ENCODE measurements at places on chromosomes 16 and 17. TPM values are rescaled to one million over a fixed set of nuclear protein-coding genes. Genes with fewer than 3 reads are reported as not detected.
A peak's percentile ranks its signal among the peaks of the same experiment; 100 is the strongest.

DNA sequence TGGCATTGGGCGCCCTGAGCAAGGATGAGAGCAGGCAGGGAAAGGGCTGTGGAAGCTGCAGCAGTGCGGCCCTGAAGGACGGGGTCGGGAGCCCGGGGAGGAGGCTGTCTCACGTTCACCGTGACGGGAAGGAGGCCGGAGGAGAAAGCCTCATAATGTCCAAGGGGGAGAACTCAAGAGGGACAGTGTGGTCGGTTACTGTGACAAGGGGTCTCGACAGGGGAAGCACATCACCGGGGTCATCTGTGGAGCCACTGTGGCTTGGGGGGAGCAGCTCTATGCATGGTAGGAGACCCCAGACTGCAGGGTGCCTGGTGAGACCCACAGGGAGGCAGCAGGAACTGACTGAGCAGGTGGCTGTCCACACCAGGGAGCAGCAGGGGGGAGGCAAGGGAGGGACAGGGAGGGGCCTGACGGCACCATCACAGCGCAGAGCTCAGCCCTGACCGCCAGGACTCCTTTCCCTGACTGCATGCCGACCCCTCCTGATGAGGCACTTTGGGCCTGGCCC is 154.6 kb upstream of the CHMP6 start:
- no peak overlapping the region for H3K27ac ChIP-seq
- no peak for DNase-seq
- no peak overlapping the region for H3K4me3 ChIP-seq
- peaks cover 19% of the 10 kb centered on the region for H3K36me3 ChIP-seq

DNA sequence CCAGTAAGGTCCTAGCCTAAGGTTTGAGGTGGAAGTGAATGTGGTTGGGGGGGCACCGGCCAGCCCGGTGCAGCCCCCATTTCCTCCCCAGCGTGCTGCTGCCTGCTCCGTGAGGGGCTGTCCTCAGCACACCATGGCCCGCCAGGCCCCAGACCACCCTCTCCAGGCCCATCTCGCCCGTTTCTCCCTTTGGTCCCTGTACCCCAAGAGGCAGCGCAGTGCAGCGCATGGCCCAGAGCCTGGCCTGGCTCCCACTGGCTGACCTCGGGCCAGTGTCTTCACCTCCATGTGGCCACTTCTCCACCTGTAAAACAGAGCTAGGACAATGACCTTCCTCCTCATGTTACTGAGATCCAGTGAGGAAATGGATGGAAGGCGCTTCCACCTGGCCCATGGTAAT is 170.0 kb upstream of the GSE1 start:
- H3K27ac ChIP-seq = no peak overlapping the region
- H3K36me3 ChIP-seq = no peaks in the 10 kb centered on the region
- DNase-seq = no peak
- peaks cover 6% of the 10 kb centered on the region for H3K4me1 ChIP-seq
- H3K27me3 ChIP-seq = no peaks in the 10 kb centered on the region

DNA sequence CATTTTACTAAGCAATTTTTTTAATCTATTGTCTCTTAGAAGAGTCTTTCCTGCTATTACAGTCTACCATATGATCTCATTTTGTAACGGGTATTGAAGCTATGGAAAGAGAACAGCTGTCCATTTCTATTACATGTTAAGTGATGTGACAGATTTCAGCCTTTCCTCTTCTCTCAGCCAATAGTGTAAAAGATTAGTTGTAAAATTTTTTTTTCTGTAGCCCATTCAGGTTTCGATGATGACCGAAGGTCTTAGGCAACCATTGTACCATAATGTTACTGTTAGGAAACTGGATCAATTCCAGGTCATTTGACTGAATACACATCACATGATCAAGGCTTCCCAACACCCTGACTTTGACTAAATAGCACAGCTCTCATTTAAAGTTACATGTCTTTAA is 147.6 kb upstream of the HLF start:
- no peaks in the 10 kb centered on the region for H3K27me3 ChIP-seq
- H3K4me1 ChIP-seq = peaks cover 8% of the 10 kb centered on the region
- no peak for DNase-seq
- H3K36me3 ChIP-seq = no peaks in the 10 kb centered on the region

DNA sequence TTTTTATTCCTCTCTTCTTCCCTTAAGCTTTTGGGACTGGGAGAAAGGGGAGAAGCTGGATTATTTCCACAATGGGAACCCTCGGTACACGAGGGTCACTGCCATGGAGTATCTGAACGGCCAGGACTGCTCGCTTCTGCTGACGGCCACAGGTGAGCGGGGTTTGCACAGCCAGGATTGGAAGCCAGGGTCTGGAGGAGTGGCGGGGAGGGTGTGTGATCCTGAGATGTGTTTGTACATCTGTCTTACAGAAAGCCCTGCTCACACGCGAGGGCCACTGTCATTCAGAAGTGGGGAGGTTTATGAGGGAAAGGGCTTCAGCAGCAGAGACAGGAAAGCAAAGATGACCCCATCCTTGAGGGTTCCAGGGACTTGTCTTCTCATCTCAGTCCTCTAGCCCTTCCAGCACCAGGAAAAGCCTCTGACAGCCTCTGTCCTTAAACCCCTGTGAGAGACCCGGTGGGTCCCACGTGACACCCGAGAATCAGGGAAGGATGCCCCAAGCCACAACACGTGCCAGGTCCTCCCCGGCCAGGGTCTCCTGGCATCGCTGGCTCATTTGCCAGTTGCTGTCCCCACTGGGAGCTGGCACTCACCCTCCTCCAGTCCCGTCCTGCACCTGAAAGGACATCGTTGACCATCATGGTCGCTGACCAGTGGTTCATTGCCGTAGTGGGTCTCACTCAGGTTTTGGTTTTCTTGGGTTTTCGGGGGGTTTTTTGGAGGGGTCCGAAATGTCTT is 44.3 kb upstream of the CHMP6 start:
- no peak for DNase-seq
- H3K4me1 ChIP-seq = peaks cover 64% of the 10 kb centered on the region
- H3K4me3 ChIP-seq = no peak overlapping the region
- H3K27me3 ChIP-seq = no peaks in the 10 kb centered on the region
- H3K27ac ChIP-seq = peak overlapping the region; percentile 32

- no peaks in the 10 kb centered on the region for H3K36me3 ChIP-seq
- peaks cover 17% of the 10 kb centered on the region for H3K27me3 ChIP-seq
- H3K27ac ChIP-seq = no peak overlapping the region
- no peak overlapping the region for H3K4me3 ChIP-seq
- no peak for DNase-seq
Observed at GRCh38 chr17:29068818-29069217, 25.9 kb downstream of the PIPOX start.

DNA sequence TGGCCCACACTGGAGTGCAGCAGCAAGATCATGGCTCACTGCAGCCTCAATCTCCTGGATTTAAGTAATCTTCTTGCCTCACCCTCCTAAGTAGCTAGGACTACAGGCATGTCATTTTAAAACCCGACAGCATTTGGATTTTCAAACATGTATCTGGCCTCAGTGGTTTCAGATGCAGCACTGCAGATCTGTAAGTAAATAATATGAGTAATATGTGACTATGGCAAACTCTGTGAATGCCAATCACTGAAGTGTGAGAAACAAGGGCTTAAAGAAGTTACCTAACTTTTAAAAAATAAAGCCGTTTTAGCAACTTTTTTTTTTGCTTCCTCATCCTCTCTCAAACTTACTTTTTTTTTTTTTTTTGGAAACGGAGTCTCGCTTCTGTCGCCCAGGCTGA is 11.9 kb downstream of the CEP20 start:
- DNase-seq = no peak
- peaks cover 66% of the 10 kb centered on the region for H3K4me1 ChIP-seq
- no peak overlapping the region for H3K4me3 ChIP-seq
- no peaks in the 10 kb centered on the region for H3K27me3 ChIP-seq
- H3K36me3 ChIP-seq = peaks cover 26% of the 10 kb centered on the region

DNA sequence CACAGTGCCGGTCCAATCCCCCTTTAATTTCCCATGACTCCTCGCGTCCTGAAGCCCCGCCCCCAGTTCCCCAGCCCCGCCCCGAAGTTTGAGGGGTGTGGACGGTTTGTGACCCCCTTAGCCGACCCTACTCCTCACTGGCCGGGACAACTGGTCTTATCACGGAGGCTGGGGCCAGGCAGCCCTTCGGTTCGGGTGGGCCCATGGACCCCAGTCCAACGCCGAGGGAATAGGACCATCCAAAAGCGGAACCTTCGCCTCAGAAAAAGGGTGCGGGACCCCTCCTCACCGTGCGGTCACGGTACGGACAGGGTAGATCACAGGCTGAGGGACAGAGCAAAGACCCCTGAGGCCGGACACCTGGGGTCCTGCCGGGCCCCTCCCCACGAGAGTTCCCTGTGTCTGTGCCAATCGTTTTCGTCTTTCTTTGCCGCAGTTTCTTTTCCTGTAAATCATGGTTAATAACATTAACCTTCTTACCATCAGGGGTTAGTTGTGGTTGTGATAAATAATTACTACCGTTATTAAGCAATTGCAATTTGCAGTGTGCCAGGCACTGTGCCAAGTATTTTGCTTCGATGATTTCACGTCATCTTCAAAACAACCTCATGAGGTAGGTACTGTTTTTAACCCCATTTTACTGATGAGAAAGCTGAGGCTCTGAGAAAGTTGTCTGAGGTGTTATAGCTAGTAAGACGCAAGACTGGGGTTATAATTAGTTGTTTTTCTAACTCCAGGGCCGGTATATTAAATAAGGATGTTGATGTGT is 543 bp downstream of the TMUB2 start:
- no peaks in the 10 kb centered on the region for H3K27me3 ChIP-seq
- peaks cover 46% of the 10 kb centered on the region for H3K36me3 ChIP-seq
- H3K4me1 ChIP-seq = peaks cover 55% of the 10 kb centered on the region
- H3K4me3 ChIP-seq = peak overlapping the region; percentile 85

- H3K36me3 ChIP-seq = no peaks in the 10 kb centered on the region
- peak overlapping the region; percentile 73 for H3K27ac ChIP-seq
- peaks cover 44% of the 10 kb centered on the region for H3K4me1 ChIP-seq
- no peaks in the 10 kb centered on the region for H3K27me3 ChIP-seq
- no peak for DNase-seq
Observed at GRCh38 chr17:61314368-61315078, 85.1 kb upstream of the TBX2 start.

DNA sequence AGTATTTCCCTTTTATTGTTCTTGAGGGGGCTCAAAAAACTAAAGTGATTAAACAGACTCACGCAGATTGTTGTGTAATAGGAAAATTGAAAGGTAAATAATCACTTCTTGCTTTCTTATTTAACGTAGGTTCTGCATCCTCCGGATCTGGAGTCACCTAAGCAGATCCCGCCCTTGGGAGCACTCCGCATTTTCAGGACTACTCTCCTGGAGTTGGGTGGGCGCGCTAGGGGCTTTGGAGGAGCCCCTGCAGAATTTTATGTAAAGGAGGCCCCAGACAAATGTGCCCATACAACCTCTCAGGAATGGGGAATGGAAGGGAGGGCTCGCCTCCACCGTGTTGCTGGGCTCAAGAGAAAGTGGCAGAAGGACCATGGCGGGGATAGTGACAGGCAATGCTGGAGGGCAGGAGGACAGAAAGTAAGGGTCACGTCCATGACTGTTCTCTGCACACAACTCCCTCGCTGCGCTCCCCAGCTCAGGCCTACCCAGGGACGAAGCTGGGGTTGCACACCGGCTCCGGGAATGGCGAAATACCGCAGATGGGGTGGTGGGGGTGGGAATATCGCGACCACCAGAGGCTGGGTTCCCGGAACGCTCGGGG is 8.3 kb downstream of the MT2A start:
- DNase-seq = no peak
- H3K27ac ChIP-seq = peak overlapping the region; percentile 65
- peak overlapping the region; percentile 53 for H3K4me3 ChIP-seq
- H3K36me3 ChIP-seq = no peaks in the 10 kb centered on the region

Gene SYCE1L
- total RNA-seq = not detected

GRCh38 chr17:44977814-44978550 is 9.9 kb upstream of the C1QL1 start:
- no peaks in the 10 kb centered on the region for H3K36me3 ChIP-seq
- H3K27me3 ChIP-seq = no peaks in the 10 kb centered on the region
- no peak overlapping the region for H3K4me3 ChIP-seq
- peak overlapping the region; percentile 67 for H3K27ac ChIP-seq
- DNase-seq = no peak
- H3K4me1 ChIP-seq = peaks cover 57% of the 10 kb centered on the region

DNA sequence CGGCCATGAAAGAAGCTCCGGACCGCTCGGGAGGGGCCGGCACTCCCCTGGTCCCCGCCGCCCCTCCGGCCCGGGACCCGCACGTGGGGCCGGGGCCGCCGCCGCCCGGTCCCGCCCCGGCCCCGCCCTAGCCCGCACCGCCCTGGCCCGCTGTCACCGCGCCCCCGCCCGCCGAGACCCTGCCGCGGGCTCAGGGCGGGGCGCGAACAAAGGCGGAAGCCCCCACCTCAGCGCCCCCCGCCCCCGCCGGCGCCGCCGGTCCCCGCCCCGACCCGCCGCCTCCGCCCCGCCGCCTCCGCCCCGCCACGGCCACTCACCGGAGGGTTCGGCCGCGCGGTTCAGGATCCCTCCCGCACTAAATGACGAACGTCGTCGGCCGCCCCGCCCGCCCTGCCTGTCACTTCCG is at the start of gene ARHGDIA:
ARHGDIA (minus strand) TSS at position 357 of the 406 bp plus-strand sequence. CDS start 1,407 bp downstream, outside the sequence.
- H3K27me3 ChIP-seq = no peaks in the 10 kb centered on the region
- no peak for DNase-seq
- peak within 1 kb of the TSS; percentile 91 for H3K4me3 ChIP-seq
- peaks cover 62% of the 10 kb centered on the region for H3K4me1 ChIP-seq
- H3K27ac ChIP-seq = peak within 1 kb of the TSS; percentile 99

Gene RNF157
- total RNA-seq = 4.0 TPM

GRCh38 chr16:88007321-88007731 is 56.1 kb downstream of the BANP start:
- H3K36me3 ChIP-seq = peaks cover 3% of the 10 kb centered on the region
- H3K4me3 ChIP-seq = no peak overlapping the region

DNA sequence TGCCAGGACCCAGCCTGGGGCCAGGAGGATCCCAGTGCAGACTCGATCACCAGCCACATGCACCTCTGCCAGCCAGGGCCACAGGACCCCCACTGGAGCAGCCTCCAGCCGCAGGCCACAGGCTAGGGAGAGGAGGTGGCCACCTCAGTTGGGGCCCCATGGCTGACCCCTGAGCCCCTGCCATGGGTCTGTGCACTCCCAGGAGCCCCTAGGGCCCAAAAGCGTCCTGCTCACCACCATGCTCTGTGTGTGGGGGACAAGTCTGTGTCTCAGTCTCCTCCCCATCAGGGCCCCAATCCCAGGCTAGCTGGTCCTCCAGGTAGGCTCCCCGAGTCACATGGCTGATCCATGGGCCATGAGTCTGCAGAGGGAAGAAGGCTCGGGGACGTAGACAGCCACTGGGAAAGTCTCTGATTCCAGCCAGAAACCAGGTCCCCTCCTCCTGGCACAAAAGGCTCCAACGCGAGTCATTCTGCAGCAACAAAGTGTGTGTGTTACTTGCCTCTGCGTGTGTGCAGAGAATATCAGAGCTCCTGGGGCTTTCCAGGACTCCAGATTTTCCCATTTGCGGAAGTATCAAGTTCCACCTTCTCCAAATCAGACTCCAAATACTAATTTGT is 6.1 kb upstream of the PRSS8 start:
- peak overlapping the region; percentile 79 for H3K27ac ChIP-seq
- DNase-seq = no peak
- H3K4me1 ChIP-seq = peaks cover 27% of the 10 kb centered on the region
- H3K27me3 ChIP-seq = no peaks in the 10 kb centered on the region
- peak overlapping the region; percentile 44 for H3K4me3 ChIP-seq

Gene MAPT
- 11.1 TPM for total RNA-seq

Gene SPAG9
- 81.2 TPM for total RNA-seq

GRCh38 chr17:10668775-10669174 is 11.7 kb upstream of the MYH3 start:
- no peaks in the 10 kb centered on the region for H3K4me1 ChIP-seq
- peaks cover 14% of the 10 kb centered on the region for H3K36me3 ChIP-seq

Data from esophagus muscularis mucosa (tissue), 4 donors.